CD8-positive, alpha-beta memory T cell (primary cell): ENCODE measurements at places on chromosomes 3 and 15. TPM values are rescaled to one million over a fixed set of nuclear protein-coding genes. Genes with fewer than 3 reads are reported as not detected.

- DNase-seq, result no peak
Observed at GRCh38 chr15:48537271-48538113, 108.0 kb downstream of the FBN1 start.

The IGF2BP2 gene
- total RNA-seq, result 0.42 TPM

The SH3GL3 gene
- not detected for total RNA-seq

DNA sequence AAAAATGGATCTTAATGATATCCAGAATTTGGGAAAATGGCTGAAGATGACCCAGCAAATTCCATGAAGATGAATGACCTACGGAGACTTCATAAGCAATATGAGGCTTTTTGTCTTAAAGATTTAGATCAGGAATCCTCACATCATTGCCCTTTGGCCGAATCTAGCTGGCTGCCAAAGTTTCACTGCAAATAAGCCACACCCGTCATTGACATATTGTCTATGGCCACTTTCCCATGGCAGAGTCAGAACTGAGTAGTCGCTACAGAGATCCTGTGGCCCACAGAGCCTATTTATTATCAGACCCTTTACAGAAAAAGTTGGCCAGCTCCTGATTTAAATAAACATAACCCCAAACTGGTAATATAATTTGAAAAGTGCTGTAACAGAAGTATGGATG is 307.4 kb upstream of the RARB start:
- no peak for DNase-seq

- peak; percentile 15 for DNase-seq
Observed at GRCh38 chr15:40256638-40257235, 17.9 kb downstream of the PAK6 start.

The GNAI2 gene
- total RNA-seq, result 259 TPM

DNA sequence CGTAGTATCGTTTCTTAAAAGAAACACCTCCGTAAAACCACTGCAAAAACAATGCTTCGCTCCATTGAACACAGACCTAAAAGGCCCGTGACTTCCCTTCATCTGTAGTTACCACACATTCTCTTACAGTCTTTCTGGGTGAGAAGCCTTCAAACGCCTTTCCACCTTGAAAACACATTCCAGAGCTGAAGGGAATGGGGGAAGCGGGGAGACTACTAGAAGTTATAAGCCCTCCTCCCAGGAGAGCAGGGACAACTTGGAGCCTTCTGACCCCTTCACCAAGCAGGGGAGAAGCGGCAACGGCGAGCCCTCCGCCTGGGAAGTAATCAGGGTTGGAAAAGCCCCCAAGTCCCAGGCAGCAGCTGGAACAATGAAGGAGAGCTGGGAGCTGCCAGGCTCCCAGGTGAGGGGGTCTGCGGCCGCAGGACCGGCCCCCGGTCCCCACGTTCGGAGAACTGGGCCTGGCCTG is 461 bp downstream of the SECISBP2L start:
- DNase-seq, result no peak
